ENCODE measurements at places on chromosomes 2 and 18. TPM values are rescaled to one million over a fixed set of nuclear protein-coding genes. Genes with fewer than 3 reads are reported as not detected.

DNA sequence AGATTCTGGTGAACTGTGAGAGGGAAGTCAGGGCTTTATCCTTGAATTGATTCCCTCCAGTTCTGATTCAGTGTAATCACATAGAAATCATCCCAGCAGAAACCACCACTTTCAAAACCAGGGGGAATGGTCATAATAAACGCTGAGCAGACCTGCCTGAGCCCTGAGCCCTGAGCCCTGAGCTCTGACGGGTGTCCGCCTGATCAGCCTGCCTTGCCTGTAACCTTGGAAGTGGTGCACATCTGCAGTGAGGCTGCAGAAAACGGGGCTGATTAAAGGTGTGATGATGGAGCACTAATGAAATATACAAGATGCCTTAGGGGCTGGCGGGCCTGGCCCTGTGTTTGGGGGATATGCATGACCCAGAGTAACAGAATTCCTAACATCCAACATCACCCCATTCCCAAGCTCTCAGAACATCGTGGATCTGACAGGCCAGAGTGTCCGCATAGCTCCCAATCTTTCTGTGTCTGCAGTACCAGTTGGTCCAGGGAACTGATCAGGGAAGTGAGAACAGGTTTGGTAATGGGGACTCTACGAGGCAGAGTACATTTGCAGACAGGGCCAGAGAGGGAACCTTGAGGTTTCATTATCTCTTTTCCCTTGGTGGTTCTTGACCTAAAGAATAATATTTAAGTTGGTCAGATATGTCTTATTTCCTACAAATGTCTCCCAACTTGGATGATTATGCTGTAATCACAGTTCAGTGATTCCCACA, 37.8 kb downstream of the KCTD18 start:
- DNase-seq = no peak

GRCh38 chr2:134586326-134586965, 132.4 kb downstream of the TMEM163 start:
- no peak for DNase-seq

- DNase-seq = no peak
These were observed 46.3 kb upstream of the AQP4 start for GRCh38 chr18:26911840-26912239.

GRCh38 chr18:41537666-41538065, 417.4 kb upstream of the PIK3C3 start:
- DNase-seq = no peak

DNA sequence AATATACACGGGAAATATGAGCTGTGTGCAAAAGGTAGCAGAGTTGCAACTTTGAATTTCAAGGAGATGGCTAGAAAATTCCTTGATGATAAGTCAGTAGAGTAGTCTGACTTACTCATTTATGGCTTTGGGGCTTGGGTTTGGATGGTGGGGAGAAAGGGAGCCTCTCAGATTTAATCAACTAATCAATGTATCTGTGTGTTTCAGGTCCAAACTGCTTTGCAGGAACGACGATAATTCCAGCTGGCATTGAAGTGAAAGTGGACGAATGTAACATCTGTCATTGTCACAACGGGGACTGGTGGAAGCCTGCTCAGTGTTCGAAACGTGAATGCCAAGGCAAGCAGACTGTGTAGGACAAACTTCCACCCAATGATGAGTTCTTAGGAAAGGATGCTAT, 164.6 kb downstream of the VWC2L start:
- no peak for DNase-seq

GRCh38 chr2:6986301-6986911, 69.2 kb downstream of the RNF144A start:
- no peak for DNase-seq

- DNase-seq = no peak
These were observed 14.9 kb upstream of the IL1RL2 start for GRCh38 chr2:102171946-102172345.

DNA sequence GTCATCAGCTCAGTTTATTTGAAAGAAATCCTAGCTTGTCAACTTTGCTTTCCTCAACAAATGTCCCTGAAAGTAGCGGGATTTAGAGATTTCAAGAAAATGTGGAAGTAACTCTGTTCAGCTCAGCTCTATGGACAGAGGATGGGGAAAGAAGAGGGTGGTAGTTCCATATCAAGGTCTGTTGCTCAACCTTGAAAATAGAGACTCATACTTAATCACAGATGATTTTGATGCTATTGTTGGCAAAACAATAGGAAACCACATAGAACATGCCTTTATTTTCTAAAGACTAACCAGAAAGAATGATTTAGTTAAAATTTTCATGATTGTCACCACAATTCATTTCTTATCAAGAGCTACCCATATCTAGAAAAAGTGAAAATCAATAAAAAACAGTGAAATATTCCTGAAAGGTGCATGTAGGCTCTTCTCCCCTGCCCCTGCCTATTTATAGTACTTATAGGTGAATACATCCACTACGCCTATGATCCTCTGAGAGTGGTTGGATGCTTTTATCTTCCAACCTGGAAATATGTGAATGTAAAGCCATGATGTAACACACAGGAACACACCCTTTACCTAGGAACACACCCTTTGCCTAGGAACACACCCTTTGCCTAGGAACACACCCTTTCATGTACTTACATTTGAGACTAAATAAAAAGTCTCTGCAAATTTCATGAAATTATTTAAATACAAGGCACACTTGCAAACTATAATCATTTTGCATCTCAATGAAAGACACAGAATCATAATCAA, 65.8 kb downstream of the ETAA1 start:
- DNase-seq = no peak

DNA sequence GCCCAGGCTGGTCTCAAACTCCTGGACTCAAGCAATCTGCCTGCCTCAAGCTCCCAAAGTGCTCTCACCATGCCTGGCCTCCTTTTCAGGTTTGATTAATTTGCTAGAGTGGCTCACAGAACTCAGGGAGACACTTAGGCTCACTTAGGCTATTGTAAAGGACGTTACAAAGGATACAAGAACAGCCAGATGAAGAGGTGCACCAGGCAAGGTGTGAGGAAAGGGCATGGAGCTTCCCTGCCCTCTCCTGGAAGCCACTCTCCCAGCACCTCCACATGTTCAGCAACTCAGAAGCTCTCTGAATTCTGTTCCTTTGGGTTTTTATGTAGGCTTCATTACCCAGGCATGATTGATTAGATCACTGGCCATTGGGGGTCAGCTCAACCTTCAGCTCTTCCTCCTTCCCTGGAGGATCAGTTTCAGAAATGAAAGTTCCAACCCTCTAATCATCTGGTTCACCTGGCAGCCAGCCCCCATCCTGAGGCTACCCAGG, 78.7 kb upstream of the RGPD5 start:
- no peak for DNase-seq

DNA sequence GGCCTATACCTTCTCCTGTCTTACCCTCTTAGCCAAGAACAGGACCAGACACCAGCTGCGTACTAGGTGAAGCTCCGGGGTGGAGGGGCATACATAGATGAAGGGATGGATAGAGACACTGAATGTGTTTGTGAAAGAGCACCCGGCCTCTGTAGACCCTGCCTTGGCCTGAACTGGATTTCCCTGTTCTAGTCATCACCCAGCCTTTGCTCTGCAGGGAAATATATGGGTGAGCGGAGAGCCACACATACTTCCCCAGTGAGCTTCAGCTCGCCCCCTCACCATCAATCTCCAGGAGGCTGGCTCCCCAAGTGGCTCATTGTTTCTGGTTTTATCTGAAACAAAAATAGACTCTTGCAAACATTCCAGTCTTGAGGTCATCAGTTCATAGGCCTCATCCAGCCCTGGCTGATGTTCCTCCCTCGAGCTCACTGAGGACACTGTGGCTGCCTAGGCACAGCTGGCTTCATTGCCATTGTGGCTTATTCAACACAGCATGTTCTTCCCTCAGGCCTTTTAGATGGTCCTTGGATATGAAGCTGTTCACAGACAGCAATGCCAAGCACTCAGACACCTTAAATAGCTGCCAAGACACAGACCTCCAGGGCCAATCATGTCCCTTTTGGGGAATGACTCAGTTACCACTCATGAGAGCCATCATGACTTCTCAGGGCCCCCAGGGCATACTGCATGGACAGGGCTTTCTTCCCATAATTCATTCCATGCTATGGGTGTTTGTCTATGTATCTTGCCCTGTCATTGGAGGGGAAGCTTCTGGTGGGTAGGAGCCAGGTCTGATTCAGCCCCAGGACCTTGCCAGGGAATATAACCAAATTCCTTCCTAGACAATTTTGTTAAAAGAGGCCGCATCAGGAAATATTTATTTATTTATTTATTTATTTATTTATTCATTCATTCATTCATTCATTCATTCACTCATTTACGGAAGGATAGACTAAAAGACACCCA, 82.4 kb downstream of the TTC32 start:
- DNase-seq = no peak

DNA sequence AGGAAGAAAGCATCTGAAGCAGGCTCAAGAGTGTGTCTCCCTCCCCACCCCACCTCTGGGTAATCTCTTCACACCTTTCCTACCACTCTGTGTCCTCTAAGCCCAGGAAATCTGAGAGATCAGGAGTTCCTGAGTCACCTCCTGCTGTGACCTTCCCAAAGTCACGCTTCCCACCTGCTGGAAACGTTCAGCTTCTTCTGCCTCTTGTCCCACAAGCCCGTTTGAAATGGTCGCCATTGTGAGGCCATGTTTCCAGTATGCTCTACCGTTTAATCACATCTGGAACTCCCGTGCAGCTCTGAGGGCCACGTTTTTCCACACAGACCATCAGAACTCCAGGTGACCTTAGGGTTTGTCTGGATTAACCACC, 25.9 kb downstream of the GREB1 start:
- no peak for DNase-seq

DNA sequence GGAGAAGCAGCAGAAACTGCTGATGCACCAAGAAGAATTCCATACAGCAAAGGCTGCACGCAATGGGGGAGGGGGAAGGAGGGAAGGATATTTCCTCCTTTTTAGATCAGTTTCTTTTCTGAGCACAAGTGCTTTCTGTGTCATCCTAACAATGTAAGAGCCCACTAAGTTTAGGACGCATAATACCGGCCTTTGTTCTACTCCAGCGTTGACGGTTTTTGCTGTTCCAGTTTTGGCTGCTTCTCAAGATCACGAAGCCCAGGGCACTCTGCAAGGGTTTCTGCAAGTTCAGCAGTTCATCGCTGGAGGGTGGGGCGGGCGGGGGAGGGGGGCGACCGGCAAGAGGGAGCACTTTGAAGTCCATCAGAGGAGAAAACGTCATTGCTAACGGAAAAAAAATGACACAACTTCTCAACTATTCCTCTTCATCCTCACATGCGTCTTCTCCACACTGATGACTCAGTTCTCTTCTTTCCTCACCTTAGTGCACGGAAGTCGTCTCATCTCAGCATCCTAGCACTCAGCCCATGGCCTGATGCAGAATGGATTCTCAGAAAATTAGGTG, 8.7 kb downstream of the FAM178B start:
- no peak for DNase-seq

DNA sequence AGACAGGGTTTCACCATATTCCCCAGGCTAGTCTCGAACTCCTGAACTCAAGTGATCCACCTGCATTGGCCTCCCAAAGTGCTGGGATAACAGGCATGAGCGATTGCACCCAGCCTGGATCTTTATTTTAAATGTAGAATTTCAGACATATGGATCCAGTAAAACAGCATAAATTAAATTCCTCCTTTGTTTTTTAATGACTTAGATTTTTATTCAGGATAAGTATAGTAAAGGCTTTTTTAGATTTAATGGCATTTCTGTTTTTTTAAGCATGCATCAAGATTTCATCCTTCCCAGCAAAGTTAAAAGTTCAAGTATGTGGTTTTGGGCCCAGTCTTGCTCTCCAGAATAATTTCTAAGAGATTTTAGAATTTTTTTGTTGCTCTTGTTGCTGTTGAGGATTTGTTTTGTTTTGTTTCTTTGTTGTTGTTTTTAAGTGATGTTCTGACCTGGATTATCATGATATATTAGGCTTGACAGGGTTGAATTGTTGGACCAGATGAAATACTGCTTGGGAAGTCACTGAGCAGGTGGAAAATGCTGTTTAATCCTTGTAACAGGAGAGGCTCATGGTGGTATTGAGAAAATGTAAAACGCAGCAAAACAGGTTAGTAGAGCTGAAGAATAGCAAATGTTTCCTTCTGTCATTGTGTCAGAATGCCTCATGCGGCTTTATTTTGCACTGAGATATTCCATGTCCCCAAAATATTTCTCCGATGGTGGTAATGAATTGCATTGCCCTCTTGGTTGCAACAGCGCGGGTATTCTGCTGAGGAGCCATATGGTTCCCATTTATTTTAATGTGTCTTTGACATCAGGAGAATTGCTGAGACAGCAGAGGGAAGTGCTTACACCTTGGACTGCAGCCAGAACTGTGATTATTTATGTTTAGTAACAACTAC, 147.9 kb downstream of the GALNT3 start:
- DNase-seq = no peak

GRCh38 chr18:12478269-12479047, 70.7 kb downstream of the PRELID3A start:
- no peak for DNase-seq

GRCh38 chr2:39018638-39019037, 102.2 kb downstream of the SOS1 start:
- no peak for DNase-seq

- DNase-seq = no peak
These were observed 4.2 kb upstream of the MYO7B start for GRCh38 chr2:127531221-127531648.

GRCh38 chr2:55616551-55617174, 759 bp downstream of the PPP4R3B start:
- peak; percentile 57 for DNase-seq

GRCh38 chr18:7749510-7749981, 182.4 kb downstream of the PTPRM start:
- DNase-seq = no peak

DNA sequence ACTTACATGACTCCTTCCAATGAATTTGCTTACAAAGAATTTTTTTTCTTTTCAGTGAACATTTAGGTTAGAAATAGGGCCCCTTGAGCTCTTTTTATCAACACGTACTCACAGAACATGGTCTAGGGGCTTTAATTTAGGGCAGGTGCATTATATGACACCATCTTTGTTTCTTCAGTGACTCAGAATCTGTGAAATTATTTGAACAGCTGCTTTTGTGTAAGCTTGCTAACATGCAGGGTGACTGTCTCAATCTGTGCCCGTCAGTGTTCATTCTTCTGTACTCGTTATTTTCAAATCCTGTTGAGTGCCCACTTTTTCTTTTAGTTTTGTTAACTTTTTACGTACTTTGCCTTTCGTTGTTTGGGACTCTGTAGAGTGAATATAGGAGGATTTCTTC, 52.8 kb upstream of the CABYR start:
- no peak for DNase-seq

GRCh38 chr2:31251018-31251417, 17.1 kb downstream of the EHD3 start:
- DNase-seq = no peak

GRCh38 chr2:19359456-19359855, 1.0 kb upstream of the OSR1 start:
- DNase-seq = peak; percentile 10

The MCEE gene
- total RNA-seq = 14.7 TPM

The FTCDNL1 gene
- 1.5 TPM for total RNA-seq

The RTP5 gene
- not detected for total RNA-seq

The PRSS56 gene
- not detected for total RNA-seq

The SERPINB2 gene
- not detected for total RNA-seq

The TMEM247 gene
- total RNA-seq = not detected

The DNER gene
- not detected for total RNA-seq

All from activated CD8-positive, alpha-beta T cell treated with anti-CD3 and anti-CD28 coated beads, Interleukin-2, amount 10 ng/mL, durations not matched to agents 7 days and 5 days (primary cell).